ENCODE measurements at places on chromosomes 16 and 17. TPM values are rescaled to one million over a fixed set of nuclear protein-coding genes. Genes with fewer than 3 reads are reported as not detected.
A peak's percentile ranks its signal among the peaks of the same experiment; 100 is the strongest.

TBKBP1 gene
- polyA plus RNA-seq, result 29.5 TPM

DNA sequence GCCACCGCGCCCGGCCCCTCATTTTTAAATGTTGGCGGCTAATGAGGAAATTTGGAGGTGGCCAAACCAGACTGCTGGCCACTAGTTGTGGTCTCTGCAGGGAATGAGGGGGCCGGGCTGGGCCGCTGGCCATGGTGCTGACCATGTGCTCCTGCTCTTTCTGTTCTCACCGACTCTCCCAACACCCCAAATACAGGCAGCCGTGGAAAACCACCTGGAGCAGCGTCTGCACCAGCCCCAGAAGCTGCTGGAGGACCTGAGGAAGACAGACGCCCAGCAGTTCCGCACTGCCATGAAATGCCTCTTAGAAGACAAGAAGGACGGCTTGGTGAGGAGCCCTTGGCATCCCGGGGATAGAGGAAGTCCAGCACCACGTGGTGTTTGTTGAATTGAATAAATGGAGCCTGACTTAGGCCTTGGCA is 21.3 kb downstream of the OTOA start:
- DNase-seq, result peak; percentile 39

- peak; percentile 64 for DNase-seq
These were observed 45.6 kb upstream of the HOXB9 start for GRCh38 chr17:48671697-48672171.

VPS4A gene
- 47.1 TPM for polyA plus RNA-seq

LGALS9B gene
- polyA plus RNA-seq, result not detected

SLC13A2 gene
- polyA plus RNA-seq, result 13.0 TPM

DNA sequence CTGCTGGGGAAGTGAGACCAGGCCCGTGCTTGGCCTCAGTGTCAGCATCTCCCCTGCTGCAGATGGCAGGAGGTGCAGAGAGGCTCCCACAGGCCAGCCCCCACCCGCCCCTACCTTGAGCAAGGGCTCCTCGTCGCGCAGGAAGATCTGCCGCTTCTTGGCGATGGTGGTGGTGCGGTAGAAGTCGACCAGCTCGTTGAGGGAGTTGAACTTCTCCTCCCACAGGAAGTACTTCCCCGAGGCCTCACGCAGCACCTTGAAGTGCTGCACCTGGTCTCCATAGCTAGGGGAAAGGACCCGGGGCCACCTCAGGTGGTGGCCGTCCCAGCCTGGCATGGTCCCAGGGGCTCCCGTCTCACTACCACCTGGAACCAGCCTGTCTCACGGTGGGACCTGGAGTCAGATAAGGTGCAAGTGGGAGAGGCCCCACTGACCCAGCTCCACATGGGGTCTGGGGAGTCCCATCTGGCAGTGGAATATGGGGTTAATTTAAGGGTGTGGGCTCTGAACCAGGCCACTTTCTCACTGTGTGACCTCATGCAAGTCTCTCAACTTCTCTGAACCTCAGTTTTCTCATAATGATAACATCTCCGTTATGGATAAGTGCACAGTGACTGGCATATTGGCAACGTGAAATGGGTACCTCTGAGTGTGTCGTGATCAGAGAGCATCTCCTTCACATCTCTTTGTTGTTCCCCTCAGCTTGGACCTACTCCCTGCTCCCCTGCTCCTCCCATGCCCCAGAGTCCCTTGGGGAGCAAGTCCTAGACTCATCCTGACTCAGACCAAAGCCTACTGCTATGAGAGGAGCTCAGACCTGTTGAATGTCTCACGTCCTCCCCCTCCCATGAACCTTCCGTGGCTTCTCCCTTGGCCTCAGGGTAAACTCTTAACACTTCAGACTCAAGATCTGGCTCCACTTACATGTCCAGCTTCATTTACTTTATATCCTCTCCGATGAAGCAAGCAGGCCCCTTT is 19.8 kb upstream of the FAM83G start:
- DNase-seq, result no peak

- no peak for DNase-seq
These were observed 22.1 kb downstream of the SLC7A6 start for GRCh38 chr16:68286153-68287074.

SLC22A31 gene
- 1.1 TPM for polyA plus RNA-seq

PRSS27 gene
- 1.5 TPM for polyA plus RNA-seq

PIK3R6 gene
- 1.2 TPM for polyA plus RNA-seq

DNA sequence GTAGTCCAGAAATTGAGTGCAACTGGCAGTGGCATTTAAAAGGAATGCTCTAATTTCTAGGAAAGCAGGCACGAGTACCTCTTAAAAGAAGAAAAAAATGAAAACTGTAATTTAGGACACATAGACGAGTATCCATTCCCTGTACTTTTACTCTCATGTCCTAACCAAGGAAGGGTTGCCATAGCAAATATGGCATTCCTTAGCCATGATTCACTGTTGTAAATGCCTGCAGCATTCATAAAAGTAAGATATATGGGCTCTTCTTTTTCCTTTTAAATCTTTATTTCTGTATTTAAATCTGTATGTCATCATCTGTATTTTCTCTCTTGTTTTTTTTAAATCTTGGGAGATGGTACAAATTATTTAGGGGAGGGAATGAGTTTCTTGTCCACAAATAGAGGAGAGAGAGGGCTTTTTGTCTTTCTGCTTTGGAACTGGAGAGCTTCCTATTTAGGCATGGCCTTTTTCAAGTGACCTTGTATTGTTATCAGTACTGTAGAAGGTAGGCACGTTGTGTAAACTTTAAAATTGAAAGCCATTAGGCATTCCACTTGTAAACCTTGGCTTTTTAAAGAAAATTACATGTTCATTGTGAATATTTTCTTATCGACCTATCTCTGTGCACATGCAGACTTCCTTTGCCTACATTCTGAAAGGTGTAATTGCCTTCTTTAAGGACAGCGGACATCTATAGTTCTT is 50.0 kb downstream of the TENT4B start:
- peak; percentile 54 for DNase-seq

DNA sequence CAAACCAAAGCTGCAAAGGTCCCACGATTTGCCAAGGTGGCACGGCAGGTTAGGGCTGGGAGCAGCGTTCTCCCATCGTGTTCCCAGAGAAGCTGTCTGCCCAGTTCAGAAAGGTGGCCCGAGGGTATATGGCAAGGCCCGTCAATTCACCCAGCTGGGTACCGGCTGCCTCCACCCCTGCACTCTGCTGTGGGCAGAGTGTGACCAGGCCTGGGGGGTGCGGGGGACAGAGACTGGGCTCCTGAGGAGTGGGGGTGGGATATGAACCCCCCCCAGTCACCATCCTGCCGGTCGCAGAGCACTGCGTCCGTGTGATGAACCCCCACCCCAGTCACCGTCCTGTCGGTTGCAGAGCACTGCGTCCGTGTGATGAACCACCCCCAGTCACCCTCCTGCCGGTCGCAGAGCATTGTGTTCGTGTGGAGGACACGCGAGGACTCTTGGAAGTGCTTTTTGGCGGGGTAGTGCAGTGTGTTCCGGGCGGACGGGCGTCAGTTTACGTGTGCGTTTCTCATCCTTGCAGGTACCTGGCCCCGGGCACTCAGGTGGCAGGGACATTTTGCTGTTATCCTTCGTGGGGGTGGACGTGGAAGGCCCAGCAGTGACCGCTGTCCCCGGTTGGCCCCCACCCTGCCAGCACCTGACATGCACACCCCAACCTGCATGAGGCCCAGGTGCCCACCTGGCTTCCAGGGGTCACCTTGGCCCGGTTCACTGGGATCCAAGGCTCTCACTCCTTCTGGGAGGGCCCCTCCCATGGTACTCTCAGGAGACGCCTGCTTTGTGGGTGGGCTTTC is 2.7 kb upstream of the FASN start:
- no peak for DNase-seq

CCL1 gene
- not detected for polyA plus RNA-seq

HS3ST6 gene
- 0.41 TPM for polyA plus RNA-seq

DNA sequence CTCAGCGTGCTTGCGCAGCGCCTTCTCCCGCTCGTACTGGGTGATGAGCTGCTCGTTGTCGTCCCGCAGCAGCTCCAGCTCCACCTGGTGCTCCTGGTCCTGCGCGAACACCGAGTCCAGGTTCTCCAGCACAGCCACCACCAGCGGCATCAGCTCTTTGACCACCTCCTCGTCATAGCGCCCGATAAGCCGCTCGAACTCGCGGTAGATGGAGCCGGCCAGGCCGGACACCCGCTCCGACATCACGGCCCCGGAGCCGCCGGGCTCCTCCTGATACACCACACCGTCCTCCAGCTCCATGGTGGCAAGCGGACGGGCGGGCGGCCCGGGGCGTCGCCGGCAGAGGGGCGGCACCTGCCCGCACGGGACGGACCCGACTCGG is 320 bp downstream of the SPAG9 start:
- peak; percentile 30 for DNase-seq

DNA sequence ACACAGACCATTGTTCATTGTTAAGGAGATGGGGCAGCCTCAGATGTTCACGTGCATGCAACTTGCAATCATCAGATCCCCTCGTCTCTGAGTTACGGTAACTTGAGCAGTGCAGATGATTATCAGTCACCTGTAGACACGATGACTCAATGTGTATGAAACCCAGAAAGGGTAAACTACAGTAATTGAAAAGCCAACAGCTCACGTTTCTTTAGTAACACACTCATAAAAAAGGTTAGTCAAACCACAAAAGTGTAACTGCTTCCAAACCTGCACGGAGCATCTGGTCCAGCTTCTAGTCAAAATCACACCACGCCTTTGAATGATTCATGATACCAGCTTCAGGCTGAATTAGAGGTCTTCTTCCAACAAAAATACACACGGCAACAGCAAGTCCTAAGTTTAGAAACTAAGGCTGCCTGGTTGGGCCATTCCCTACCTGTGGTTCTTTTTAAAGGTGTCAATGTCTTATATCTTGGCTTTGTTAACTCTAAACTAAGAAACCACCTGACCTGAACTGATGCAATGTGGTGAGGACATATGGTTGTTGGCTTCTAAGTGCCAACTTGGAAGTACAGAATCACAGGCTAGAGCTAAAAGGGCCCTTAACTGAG is 32.3 kb downstream of the GRB7 start:
- no peak for DNase-seq

DNA sequence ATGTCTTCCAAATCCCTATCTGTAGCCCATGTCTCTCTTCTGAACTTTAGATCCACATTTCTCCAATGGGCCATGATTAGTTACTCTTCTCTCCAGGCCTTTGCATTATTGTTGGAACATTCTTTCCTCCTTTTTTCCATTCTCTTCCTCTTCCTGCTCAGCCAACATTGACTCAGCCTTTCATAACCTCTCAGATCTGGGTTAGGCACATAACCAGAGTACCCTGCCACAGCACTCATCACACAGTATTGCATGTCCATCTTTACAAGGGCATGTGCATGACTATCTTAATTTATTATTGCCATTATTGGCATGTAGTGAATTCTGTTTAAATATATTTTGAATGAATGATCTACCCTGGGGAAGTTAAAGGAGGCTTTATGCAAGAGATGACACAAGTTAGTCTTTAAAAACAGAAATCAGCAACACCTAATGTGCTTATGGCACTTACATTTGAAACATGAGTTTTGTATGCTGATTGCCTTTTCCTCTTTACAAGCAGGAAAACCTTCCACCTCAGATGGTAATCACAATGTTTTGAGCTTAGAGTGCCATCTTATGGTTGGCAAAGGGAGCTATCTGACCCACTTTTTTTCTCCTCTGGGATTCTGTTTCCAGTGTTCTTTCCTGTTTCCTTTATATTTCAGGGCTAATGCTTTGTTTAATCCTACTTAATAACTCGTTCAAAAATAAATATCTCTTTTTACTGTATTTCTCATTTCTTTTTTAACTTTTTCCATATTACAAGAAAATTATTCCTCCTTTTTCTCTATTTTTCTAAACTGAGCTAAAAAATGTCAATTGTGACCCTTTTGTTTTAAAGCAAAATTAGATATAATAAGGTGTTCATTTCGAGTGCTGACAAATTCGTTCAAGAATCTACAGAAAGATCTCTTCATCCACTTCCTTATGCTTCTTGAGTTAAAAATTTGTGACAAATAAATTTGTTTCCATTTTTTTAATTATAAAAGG is 151.0 kb upstream of the RBL2 start:
- peak; percentile 31 for DNase-seq

- DNase-seq, result peak; percentile 84
These were observed 22.5 kb downstream of the CCR7 start for GRCh38 chr17:40542558-40543411.

DNA sequence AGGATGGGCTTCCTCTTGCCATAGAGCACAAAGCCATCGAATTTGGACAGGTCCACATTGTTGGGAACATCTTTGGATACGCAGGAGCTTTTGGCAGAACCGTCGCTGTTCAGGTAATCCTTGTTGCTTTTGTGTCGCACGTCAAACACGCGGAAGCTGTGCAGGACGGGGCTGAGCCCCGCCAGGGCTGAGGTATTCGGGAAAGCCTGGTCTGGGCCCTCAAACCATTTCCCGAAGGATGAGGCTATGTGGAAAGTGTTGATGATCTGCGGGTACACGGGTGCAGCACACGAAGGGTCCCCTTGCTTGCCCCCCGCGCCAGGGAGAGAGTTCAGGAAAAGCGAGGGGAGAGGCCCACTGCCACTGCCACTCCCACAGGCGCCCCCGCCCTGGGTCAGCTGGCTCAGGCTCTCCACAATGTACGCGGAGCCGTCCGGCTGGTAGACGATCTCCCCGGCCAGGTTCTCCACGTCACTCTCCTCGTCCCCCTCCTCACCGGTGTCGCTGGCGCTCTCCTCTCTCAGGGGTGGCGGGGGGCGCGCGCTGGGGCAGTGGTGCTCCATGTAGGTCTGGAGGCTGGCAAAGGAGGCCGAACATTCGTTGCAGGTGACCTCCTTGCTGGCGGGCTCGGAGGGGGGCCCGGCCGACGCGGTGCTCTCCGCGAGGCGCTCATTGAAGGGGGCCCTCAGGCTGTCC is 88.5 kb downstream of the ZFHX3 start:
- no peak for DNase-seq

GRCh38 chr16:3718019-3718391 is 681 bp upstream of the TRAP1 start:
- DNase-seq, result no peak

GRCh38 chr16:87060034-87060986 is 256.9 kb downstream of the C16orf95 start:
- peak; percentile 77 for DNase-seq

MEIOB gene
- 1.9 TPM for polyA plus RNA-seq

- peak; percentile 72 for DNase-seq
These were observed 5.3 kb upstream of the CDR2L start for GRCh38 chr17:74981979-74982662.

GRCh38 chr16:54204756-54205155 is 81.8 kb downstream of the IRX3 start:
- no peak for DNase-seq

ALOX15 gene
- polyA plus RNA-seq, result 0.22 TPM

DNA sequence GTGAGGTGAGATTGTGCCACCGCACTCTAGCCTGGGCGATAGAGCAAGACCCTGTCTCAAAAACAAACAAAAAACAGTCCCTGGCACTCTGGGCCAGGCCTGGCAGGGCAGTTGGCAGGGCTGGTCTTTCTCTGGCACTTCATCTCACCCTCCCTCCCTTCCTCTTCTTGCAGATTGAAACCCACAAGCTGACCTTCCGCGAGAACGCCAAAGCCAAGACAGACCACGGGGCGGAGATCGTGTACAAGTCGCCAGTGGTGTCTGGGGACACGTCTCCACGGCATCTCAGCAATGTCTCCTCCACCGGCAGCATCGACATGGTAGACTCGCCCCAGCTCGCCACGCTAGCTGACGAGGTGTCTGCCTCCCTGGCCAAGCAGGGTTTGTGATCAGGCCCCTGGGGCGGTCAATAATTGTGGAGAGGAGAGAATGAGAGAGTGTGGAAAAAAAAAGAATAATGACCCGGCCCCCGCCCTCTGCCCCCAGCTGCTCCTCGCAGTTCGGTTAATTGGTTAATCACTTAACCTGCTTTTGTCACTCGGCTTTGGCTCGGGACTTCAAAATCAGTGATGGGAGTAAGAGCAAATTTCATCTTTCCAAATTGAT is 24.8 kb downstream of the STH start:
- DNase-seq, result no peak

Measured in renal pelvis (tissue), 12 donors.